ENCODE measurements at places on chromosomes 3 and 15. TPM values are rescaled to one million over a fixed set of nuclear protein-coding genes. Genes with fewer than 3 reads are reported as not detected.

GRCh38 chr15:38425269-38425668 is 28.7 kb upstream of the FAM98B start:
- no peaks in the 10 kb centered on the region for H3K4me1 ChIP-seq
- H3K4me3 ChIP-seq: no peak overlapping the region
- H3K27me3 ChIP-seq: no peaks in the 10 kb centered on the region
- DNase-seq: no peak

DNA sequence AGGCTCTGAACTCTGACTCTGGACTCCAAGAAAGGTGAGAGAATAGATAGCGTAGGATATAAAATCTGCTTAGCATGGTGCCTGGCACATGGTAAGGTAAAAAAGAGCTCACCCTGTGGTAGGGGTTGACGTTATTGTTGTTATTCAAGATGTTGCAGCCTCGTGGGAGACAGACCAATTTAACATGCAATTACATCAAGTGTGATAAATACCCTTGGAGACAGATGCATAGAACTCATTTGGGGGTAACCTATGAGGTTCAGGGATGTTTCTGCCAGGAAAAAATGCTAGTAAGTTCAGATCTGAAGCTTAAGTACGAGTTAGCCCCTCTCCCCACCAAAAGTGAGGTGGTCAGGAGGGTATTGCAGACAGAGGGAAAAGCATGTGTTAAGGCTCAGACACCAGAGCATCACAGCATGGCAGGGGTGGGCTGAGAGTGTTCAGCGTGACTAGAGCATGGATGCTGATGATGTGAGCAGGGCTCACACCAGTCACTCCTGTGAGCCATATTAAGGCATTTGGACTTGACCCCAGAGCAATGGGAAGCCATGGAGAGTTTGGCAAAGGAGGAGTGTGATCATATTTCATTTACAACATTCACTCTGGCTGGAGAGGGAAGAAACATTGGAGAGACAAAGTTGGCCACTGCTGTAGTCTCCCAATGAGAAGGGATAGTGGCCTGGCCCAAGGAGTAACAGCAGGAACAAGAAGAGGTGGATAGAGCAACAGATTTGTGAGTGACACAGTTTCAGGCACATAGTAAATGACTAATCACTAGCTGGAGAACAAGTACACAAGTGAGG is 181.0 kb downstream of the UACA start:
- no peaks in the 10 kb centered on the region for H3K36me3 ChIP-seq
- no peak overlapping the region for H3K27ac ChIP-seq
- no peak overlapping the region for H3K4me3 ChIP-seq
- H3K4me1 ChIP-seq: no peaks in the 10 kb centered on the region
- no peaks in the 10 kb centered on the region for H3K27me3 ChIP-seq
- no peak for DNase-seq

DNA sequence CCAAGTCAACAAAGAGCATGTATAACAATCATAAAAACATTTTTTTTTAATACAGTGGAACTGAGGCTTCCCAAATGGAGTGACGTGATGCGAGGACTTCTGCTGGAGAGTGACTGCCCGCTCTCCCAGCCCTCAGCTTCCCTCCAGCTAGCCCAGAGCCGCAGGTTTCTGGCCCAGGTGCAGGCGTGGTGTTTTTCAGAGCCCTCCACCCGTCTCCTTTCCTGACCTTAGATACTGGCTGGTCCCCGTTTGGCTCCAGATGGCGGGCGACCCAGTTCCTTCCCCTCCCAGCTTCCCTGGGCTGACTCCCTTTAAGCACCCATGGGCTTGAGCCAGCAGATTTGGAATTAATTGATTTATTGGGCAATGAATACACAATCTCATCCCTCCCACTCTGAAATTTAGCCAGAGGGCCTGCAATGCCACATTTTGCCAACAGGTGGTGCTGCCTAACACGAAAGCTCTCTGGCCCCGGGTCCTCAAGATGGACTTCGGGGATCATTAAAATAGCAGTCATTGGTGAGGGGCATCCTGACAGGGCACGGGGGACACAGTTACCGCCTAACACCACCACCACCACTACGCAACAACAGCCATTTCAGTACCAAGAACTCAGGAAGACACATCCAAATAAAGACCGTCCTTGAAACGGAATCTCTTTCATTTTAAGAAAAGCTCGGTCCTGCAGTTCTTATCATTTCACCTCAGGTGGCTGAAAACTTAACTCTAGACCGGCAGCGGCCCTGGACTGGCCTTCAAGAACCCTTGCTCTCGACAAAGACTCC is 47.5 kb upstream of the MUC4 start:
- peak overlapping the region; percentile 59 for H3K27ac ChIP-seq
- H3K4me1 ChIP-seq: peaks cover 9% of the 10 kb centered on the region
- DNase-seq: peak; percentile 73
- no peaks in the 10 kb centered on the region for H3K27me3 ChIP-seq
- H3K4me3 ChIP-seq: peak overlapping the region; percentile 12
- no peaks in the 10 kb centered on the region for H3K36me3 ChIP-seq

DNA sequence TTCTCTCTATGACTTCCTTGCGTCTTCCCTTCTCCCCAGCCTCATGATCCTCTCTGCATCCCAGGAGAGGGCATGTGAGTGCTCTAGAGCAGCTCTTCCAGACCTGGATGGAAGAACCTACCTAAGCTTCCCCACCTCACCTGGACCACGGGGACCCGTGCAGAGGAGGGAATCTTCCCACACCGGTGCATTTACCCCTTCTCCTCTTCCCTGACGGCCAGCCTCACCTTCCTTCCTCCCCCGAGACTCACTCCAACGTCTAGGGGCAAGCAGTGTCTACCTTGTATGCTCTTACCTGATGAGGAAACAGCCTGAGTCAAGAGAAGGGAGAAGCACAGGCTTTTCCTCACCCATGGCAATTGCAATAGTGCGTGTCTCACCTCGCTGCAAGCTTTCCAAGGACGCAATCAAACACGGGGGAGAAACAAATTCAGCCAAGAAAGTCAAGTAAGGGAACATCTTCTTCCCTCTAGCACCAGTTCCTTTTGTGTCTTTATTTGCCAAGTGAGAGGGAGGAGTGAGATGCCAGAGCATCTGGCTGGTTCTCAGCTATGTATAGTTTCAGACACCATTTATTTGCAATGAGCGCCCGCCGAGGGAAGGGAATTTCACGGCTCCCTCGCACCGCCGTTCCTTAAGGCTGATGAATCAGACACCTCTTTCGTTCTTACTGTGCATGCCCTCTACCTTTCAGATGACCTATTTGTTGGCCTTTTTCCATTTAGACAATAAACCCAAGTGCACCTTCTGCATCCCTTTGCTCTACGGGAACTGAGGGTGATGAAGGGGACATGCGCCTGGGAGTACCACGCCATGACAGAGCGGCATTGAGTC is 1.8 kb upstream of the CCR9 start:
- no peaks in the 10 kb centered on the region for H3K4me1 ChIP-seq
- H3K4me3 ChIP-seq: no peak overlapping the region
- H3K27me3 ChIP-seq: no peaks in the 10 kb centered on the region
- H3K27ac ChIP-seq: no peak overlapping the region
- no peak for DNase-seq
- H3K36me3 ChIP-seq: no peaks in the 10 kb centered on the region

GRCh38 chr15:50210462-50211157 is 28.6 kb downstream of the SLC27A2 start:
- no peaks in the 10 kb centered on the region for H3K27me3 ChIP-seq
- H3K36me3 ChIP-seq: no peaks in the 10 kb centered on the region
- DNase-seq: no peak
- no peaks in the 10 kb centered on the region for H3K4me1 ChIP-seq

DNA sequence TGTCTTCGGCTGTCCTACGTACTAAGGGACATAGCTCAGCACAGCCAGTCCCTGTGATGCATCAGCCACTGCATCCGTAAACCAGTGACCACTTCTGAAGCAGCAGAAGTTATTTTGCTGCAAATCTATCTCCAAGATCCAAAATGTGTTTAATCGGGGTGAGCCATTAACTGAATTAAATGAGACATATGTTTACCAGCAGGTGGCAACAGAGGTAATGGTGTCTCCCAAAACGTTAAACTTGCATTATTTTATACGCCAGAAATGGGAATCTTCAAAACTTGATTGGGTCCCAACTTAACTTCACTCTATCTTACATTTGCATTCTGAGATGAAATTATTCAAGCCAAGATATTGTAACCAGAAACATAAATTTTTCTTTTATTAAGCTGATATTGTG is 75.3 kb upstream of the BOC start:
- no peaks in the 10 kb centered on the region for H3K36me3 ChIP-seq
- H3K4me3 ChIP-seq: no peak overlapping the region
- H3K4me1 ChIP-seq: no peaks in the 10 kb centered on the region
- peak; percentile 7 for DNase-seq

GRCh38 chr3:16550305-16550675 is 36.8 kb upstream of the RFTN1 start:
- H3K36me3 ChIP-seq: no peaks in the 10 kb centered on the region
- no peak for DNase-seq
- H3K4me3 ChIP-seq: no peak overlapping the region
- no peak overlapping the region for H3K27ac ChIP-seq

DNA sequence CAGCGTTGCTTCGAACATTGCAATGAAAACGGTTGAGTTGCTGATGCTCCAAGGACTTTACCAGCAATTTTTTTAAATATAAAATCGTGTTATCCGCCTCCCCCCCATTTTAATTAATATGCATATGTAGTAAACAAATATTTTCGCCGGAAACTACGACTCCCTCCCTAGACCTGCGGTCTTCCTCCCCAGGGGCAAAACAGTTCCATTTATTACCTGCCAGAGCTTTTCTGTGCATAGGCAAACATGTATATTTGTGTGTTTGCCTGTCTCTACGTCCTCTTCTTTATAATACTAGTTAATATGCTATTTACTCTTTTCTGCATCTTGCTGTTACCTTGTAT is 593 bp upstream of the RSL24D1 start:
- no peaks in the 10 kb centered on the region for H3K36me3 ChIP-seq
- H3K27me3 ChIP-seq: no peaks in the 10 kb centered on the region
- no peak for DNase-seq
- H3K4me1 ChIP-seq: no peaks in the 10 kb centered on the region
- H3K4me3 ChIP-seq: peak overlapping the region; percentile 88
- H3K27ac ChIP-seq: peak overlapping the region; percentile 92

DNA sequence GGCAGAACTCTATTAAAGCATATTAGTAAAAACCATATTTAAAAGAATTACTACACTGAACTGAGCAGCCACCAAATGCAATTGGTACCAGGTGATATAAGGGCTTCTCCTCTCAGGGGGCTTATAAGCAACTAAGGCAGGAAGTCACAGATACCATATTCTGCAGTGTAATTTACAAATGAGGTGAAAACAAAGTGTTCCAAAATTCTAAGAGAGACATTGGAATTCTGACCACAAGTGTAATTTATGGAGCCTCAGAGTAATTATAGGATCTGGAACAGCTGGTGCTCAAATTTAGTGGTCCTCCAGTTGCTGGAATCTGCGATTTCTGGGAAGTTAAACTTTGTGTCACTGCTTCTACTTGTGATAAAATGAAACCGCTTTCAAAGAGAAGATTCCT is 3.1 kb upstream of the NR1I2 start:
- no peak overlapping the region for H3K27ac ChIP-seq
- no peak overlapping the region for H3K4me3 ChIP-seq
- DNase-seq: no peak

- H3K27me3 ChIP-seq: peaks cover 3% of the 10 kb centered on the region
- H3K36me3 ChIP-seq: no peaks in the 10 kb centered on the region
- H3K27ac ChIP-seq: no peak overlapping the region
- no peaks in the 10 kb centered on the region for H3K4me1 ChIP-seq
These were observed 4.8 kb downstream of the CX3CR1 start for GRCh38 chr3:39275052-39275451.

DNA sequence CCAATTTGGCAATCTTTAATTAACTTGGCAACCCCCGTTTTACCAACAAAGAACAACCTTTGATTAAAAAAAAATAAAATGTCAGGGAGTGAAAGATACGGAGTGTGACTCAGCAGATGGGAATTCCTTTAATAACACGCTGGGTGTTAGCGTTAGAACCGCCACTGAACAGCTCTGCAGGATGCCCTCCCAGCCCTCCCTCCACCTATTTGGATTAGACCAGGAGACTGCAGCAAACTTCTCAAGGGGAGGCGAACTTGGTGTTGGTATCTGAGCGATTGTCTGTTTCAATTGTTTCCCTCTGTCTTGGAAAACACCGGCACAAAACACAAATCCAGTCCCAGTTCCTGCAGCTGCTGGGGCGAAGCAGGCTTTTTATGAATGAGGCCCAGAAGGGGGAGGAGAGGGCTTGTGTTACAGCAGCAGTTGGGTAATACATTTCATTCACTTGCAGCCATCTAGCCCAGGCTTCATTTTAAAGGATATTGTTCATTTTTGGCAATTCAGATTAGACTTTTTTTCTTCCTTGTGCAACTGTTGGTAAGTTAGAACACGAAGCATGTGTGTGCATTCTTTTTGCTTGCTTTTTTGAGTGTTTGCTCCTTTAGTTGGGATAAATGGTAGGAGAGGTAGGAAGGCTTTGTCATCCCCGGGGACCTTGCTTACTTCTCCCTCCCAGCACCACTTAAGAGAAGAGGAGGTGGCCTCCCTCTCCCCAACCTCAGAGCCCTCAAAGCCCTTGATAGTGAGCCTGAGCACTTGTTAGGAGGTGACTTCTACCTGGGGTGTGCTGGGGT is 152.3 kb downstream of the IGF1R start:
- H3K4me3 ChIP-seq: no peak overlapping the region
- peak overlapping the region; percentile 81 for H3K27ac ChIP-seq
- peaks cover 41% of the 10 kb centered on the region for H3K4me1 ChIP-seq

GRCh38 chr3:143245692-143246091 is 126.1 kb downstream of the CHST2 start:
- H3K36me3 ChIP-seq: no peaks in the 10 kb centered on the region
- no peak for DNase-seq
- H3K4me1 ChIP-seq: no peaks in the 10 kb centered on the region
- no peak overlapping the region for H3K4me3 ChIP-seq
- H3K27me3 ChIP-seq: no peaks in the 10 kb centered on the region

DRD3 gene
- total RNA-seq: not detected

ARHGEF26 gene
- 15.4 TPM for total RNA-seq

ST8SIA2 gene
- total RNA-seq: 0.73 TPM

TMOD2 gene
- 2.4 TPM for total RNA-seq

ITIH3 gene
- 0.46 TPM for total RNA-seq

EPHB3 gene
- total RNA-seq: 11.9 TPM

PIAS1 gene
- total RNA-seq: 40.9 TPM

CFAP20DC gene
- total RNA-seq: 0.36 TPM

ZBTB47 gene
- 38.0 TPM for total RNA-seq

STAB1 gene
- total RNA-seq: 68.6 TPM

ROBO2 gene
- 3.6 TPM for total RNA-seq

FEZF2 gene
- total RNA-seq: 0.62 TPM

PLCH1 gene
- 0.64 TPM for total RNA-seq

CAV3 gene
- total RNA-seq: 1.2 TPM

SH2D7 gene
- total RNA-seq: 0.28 TPM

NLGN1 gene
- 0.36 TPM for total RNA-seq

All from prostate gland (tissue), 2 donors.